ENCODE measurements at places on chromosomes 5 and 9.

DNA sequence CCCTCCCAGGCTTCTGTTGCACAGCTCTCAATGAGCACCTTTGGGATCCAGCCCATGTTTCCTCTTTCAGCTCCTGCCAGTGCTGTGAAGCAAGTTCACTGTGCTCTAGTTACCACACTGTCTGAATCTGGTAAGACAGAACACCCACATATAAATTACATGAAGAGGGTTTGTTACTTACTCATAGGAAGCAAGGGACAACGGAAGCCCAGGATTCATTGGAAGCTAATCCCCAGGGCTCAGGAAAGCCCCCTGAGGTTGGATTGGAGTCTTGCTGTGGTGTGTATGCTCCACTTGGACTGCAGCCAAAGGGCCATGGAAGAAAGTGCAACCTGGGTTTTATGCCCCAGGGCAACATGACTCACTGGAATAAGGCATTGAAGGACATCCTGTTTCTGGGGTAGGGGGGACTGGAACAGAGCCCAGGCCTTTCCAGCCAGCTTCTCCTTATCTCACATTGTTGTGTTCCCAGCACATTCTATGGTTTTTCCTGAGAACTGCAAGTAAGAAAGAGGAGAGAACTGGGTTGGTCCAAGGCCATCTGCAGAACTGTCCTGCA lies 15.6 kb upstream of the CLK4 start:
- peak; percentile 99 for DNase-seq

DNA sequence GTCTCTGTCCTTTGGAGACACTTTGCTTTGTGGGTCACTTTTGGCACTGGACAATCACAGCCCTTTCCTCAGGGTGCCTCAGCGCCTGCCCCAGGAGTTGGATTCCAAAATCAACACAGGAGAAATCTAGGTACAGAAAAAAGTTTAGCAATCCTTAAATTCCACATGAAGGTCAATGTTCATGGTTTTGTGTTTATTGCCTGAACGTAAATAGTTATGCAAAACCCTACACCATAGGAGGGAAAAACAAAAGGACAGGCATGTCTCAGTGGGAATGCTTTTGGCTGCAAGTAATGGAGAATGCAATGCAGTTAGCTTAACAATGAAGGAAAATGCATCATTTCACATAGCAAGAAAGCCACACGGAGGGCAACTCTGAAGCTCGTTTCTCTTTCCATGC lies 6.5 kb upstream of the HMCN2 start:
- no peak for DNase-seq

DNA sequence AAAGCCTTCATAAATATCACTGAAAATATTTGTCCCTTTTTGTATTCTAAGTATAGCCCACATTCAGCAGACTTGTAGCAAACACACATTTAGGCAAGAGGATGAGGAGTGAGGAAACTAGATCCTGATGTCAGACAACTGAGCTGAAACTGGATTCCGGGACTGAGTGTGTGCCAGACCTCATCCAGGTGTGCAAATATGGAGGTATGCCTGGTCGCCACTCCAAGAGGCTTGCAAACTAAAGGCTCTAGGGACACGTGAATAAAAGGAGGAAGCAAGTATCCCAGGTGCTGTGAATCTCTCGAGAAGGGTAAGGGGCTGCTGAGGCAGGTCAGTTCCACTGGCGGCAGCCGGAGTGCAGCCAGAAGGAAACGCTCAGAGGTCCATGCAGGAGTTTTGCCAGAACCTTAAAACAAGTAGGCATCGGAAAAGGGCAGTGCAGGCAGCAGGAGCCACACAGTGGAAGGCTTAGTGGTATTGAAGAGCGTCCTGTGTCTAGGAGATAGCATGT lies 77.4 kb upstream of the ALDH1B1 start:
- no peak for DNase-seq

- DNase-seq: no peak
Measured at GRCh38 chr9:130895038-130895437, 1.6 kb downstream of the QRFP start.

- peak; percentile 14 for DNase-seq
Measured at GRCh38 chr5:93092349-93093105, 488.5 kb downstream of the NR2F1-AS1 start.

DNA sequence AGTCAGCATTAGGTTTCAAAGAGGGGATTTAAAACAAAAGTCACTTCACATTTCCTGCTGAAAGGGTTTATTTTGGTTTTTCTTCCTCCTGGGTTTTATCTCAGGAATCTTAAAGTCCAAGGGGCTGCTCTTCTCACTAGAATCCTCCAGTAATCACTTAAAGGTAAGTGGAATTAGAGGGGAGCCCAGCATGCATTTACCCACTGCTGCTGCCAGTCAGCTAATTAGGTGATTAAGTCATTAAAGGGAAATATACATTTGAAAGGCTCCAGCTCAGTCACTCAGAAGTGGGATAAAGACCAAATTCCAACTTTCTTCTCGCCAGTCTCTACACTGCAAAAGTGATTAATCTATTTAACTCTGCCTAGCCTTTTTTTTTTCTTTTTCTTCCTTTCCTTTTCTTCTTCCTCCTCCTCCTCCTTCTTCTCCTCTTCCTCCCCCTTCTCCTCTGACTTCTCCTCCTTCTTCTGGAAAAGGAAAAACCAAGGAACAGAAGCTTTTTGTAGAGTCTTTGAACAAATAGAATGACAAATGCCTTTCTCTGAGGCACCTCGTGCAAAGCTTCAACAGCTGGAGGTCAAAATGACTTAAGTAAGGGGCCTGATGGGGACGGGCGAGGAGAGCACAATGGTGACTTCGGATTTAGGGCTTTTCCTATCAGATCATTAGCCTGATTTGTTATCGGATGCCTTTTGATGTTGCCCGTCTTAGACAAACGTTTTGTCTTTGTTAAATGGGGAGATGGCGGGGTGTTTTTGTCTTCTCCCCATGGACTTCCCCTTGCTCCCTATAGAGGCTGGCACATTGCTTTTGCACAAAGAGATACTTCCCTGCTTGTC lies 617.6 kb downstream of the IRX1 start:
- no peak for DNase-seq

GRCh38 chr5:180467028-180467975 lies 26.9 kb upstream of the CNOT6 start:
- DNase-seq: no peak

DNA sequence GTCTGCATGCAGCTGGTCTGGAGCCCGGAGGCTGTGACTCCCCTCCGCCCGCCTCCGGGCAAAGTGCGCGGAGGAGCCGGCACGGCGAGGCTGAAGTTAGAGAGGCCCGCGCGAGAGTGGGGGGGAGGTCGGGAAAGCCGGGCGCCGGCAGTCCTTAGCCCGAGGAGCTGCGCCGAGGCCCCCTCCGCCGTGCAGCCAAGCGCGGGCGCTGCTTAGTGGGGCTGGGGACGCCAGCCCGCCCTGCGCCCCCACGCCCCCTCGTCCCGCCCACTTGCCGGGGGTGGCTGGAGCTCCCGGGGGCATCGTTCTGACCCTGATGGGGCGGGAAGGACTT lies 403 bp downstream of the NINJ1 start:
- peak; percentile 56 for DNase-seq

GRCh38 chr5:89081360-89081759 lies 198.4 kb upstream of the MEF2C start:
- DNase-seq: no peak

DNA sequence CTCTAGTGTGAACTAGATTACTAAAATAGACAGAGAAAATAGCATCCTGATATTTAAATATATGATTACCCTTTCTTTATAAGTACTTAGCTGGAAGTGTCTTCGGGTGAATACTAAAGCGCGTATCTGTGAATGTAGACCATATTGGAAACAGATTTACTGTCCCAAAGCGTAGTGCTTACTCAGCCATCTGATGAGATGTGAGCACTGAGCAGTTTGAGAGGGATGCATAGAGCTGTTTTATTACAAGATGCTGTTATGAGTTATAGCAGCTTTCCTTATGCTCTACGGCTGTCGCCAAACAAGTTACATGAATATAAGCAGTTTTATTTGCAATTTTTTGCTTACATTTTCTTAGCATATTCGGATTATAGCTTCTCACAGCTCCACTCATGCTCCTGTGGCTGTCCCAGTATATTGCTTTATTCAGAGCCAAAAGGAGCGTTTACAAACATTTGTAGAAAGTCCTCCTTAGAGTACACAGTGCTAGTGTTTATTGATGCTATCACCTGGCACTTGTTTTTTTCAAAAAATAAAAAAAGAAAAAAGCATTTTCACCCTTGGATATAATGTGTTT lies 981.4 kb upstream of the WWC1 start:
- no peak for DNase-seq

GRCh38 chr5:168580227-168580508 lies 1.0 kb upstream of the PANK3 start:
- no peak for DNase-seq

GRCh38 chr9:121495976-121496375 lies 3.7 kb downstream of the GGTA1 start:
- DNase-seq: no peak

- DNase-seq: no peak
Measured at GRCh38 chr5:177133853-177134696, 502 bp downstream of the NSD1 start.
